ENCODE measurements at places on chromosomes 16 and 17.

GRCh38 chr17:13994050-13994449 is 75.3 kb upstream of the COX10 start:
- DNase-seq: no peak

DNA sequence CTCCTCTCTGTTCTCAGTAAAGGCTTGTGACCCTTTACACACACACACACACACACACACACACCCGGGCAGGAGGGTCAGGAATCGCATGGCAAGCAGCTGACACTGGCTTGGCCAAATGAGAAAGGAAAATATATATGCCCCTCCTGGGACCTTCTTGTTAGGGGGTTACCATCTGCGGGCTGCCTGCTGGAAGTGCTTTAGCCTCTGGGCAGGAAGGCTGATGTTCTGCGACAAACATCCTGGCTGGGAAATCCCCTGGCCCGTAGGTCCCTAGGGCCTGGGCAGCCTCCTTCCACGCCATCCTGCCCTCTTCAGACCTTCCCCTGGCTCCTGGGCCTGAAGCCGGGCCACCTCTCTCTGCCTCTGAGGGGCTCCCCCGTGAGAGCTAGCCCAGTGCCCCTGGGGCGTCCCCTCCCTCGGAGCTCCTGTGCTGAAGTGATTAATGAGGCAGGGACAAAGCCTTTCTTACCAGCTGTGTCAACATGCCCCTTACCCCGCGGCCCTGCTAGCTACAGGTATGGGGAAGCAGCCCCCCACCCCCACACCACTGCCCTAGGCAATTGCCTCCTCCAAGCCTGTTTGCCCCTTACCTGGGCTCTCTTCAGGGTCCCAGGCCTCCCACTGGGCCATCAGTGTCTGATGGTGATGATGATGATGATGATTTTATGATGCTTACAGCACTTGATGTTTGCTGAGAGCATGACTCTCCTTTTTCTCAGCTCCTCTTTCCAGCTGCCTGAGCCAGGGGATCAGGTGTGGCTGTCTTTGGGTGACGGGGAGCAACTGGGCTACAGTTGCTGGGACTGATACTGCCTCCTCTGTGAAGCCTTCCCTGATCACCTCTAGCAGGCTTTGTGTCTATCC is 32.8 kb upstream of the ETV4 start:
- DNase-seq: peak; percentile 39

GRCh38 chr16:89395150-89396142 is 94.9 kb downstream of the ANKRD11 start:
- DNase-seq: peak; percentile 98

DNA sequence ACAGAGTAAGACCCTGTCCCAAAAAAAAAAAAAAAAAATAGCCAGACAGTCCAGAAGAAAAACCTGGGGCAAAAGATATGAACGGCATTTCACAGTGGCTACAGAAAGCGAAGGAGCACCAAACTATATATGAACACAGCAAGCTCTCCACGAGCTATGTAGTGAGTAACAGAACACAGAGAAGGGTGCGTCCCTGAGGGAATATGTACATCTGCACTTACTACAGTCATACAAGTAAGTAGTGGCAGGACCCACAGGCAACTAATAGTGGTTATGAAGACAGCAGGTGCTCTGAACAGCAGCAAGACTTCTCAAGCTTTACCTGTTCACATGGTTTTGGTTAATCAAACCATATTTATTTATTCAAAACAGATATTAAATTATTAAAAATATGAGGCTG is 15.8 kb downstream of the TRAP1 start:
- DNase-seq: no peak

GRCh38 chr16:1645914-1646525 is 32.1 kb upstream of the JPT2 start:
- DNase-seq: peak; percentile 64

- DNase-seq: no peak
Measured at GRCh38 chr17:81870981-81871386, at the start of gene ARHGDIA. Gene ARHGDIA (minus strand): TSS chr17:81871337. CDS start chr17:81869930, 1,407 bp downstream.

DNA sequence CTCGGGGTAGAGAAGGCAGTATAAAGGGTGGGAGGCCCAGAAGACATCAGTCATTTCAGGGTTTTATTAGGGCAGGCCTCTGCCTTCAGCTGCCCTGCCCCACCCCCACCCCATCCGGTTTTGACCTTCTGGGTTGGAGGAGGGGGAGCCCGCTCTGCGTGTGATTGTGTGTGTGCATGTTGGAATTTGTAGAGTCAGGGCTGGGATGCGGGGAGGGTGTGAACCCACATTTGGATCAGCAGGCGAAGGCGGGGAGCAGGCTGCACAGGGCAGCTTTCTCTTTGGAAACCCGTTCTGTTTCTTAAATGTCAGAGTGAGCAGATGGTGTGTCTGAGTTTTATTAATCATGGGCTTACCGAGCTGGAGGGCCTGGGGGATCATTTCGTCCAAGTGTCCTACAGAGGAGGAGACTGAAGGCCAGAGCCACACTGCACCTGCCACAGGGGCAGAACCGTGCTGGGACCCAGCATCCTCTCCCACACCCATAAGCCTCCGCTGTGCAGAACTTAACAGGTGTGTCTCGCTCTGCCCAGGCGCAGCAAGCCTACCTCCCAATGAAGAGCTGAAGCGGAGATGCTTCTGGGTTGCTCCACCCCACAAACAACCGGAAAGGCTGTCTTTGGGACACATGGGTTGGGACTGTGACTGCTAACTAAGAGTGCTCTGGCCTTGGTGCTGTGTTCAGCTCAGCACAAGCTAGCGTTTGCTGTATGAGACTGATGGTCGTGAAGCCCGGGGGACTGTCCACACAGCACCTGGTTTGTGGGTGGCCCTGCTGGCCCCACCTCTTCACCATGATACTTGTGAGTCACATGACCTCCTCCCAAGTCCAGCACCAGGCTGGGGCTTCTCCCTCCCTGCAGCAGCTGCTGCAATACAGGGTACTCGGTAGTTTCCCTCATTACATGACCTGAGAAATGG is 70.9 kb upstream of the GSE1 start:
- no peak for DNase-seq

GRCh38 chr16:4734730-4735535 is 596 bp downstream of the DNAAF8 start:
- peak; percentile 70 for DNase-seq

- DNase-seq: no peak
Measured at GRCh38 chr16:71919035-71919434, 23.7 kb downstream of the IST1 start.
